ENCODE measurements at places on chromosomes 7 and 10.

GRCh38 chr10:124993736-124994451, 52.0 kb downstream of the ZRANB1 start:
- peak; percentile 34 for DNase-seq

GRCh38 chr10:188546-188945, 53.3 kb downstream of the ZMYND11 start:
- no peak for DNase-seq

DNA sequence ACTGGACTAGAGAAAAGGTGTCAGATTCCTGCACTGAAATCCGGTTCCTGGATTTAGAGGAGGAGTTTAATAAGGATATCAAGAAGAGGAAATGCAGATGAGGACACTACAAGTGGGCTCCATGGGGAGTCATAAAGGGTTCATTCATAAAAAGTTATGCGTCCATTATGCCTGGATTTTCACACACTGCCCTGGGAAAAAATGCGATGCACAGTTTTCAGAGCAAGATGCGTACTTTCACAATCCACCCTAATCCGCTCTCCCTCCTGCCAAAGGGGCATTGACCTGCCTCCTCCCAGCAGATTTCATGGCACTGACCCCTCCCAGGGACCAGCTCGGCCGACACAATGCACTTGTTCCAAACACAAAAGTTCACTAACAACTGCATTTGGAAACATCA, 42.2 kb upstream of the OPALIN start:
- no peak for DNase-seq

DNA sequence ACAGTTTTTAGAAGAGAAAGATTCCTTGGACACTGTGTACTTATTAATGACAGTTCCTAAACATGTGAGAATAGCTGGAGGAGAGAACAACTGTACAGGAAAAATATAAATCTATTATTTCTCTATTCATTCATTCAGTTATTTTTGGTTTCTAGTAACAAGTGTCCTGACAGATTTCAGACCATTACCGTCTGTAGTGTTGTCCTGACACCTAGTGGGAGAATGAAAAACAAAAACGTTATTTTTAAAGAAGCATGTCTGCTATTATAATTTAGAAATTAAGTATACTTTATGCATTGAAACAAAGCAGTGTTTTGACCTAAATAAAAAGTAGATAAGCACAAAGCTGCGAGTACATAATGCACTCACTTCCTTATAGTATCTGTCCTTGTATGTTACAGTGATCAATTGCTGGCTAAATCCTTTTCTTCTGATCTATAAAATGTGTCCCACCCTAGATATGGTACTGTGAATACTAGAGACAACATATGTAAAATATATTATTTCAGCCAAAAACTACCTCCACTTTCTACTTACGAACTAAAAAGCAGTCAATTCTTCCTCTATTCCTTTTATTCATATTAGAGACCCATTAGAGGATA, 575.6 kb downstream of the ARL4A start:
- no peak for DNase-seq

- DNase-seq: no peak
Measured at GRCh38 chr10:47088656-47089354, 177.6 kb downstream of the PTPN20 start.

DNA sequence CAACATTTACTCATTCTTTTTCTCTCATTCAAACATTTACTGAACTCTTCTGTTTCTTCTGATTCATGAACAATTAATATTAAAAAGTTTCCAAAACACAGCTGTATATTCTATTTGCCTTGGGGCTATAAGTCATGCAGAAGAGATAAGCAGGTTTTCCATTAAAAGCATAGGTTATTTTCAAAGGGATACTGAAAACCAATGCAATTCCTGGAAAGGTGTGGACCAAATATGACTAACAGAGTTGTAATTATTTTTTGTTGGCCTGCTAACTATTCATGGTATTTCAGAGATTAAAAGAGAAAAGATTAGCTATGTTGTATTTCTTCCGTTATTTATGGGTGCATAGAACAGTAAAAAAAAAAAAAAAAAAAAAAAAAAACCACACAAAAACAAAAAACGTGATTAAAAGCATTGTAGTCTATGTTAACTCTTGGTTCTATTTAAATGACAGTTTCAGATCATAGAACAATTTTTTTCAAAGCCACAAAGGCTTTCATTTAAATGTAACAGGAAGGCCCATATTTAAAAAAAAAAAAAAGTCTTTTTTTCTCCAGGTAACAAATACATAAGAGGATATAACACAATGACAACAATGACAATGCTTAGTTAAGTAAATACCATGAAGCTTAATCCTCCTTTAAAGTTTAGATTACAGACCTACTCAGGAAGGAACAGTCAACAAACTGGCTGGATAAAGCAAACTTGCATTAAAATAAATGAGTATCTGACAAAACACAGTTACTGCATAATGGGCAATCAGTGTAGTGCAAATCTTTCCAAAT, 1042.9 kb downstream of the GATA3 start:
- no peak for DNase-seq

GRCh38 chr10:4650582-4650981, 175.4 kb upstream of the AKR1E2 start:
- DNase-seq: no peak

DNA sequence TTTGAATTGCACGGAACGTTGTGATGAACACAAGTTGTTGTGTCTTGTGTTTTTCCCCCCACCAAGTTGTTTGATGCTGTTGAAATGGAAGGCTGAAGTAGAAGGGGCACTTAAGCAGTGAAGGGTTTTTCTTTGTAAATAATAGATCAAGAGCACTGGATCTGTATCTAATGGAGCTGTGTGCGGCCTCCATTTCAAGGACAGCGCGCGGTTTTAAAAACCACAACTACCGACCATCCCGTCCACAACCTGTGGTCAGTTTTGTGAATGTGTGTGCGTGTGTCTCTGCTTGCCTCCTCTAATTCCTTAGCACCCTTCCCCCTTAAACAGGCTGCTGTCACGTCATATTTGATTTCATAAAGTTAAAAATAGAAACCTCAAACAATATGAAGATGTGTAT, 165.5 kb downstream of the TCF7L2 start:
- DNase-seq: no peak

DNA sequence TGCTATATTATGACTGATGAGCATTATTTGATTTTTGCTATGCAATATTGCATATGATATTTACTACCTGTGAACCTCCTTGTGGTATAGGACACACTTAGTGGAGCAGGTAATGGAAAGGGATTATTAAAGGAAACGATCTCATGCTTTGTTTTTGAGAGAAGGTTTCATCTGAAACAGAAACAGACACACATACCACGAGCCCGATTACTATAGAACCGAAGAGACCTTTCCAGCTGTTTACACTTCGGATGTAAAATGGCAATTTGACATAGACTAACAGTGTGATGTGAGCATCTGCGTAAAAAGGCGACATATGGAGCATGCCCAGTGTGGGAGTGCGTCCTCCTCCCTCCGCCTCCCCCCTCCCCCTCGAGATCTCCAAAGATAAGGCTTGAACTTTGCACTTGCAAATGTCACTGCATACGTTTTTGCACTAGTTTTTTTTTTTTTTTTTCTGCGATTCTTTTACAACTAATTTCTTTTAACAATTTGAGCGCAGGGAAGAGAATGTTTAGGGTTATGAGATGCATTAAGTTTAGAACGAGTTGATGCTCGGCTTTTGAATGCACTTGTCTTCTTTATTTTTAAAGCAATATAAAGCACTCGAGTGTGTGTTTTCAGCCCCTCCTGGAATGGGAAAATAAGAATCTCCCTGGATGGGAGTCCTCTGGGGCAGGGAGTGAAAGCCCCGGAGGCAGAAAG, 251.0 kb downstream of the NSUN6 start:
- DNase-seq: no peak

DNA sequence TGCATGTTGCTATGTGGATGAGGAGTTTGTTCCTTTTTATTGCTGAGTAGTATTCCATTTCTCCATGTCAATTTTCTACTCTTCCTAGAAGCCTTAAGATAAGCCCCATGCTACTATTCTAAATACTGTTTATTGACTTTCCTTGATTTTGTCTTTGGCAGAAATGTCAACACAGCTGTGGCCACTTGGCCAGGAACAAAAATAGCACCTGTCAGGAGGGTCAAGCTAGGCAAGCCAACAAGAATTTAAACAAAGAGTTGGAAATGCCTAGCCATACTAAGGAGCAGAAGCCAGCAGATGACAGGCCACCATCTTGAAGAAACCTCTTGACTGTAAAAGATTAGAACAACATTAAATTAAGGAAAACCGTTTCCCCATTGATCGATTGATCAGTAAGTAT, 34.7 kb downstream of the JAZF1 start:
- no peak for DNase-seq

- no peak for DNase-seq
Measured at GRCh38 chr7:92737706-92738105, 98.7 kb downstream of the CDK6 start.

DNA sequence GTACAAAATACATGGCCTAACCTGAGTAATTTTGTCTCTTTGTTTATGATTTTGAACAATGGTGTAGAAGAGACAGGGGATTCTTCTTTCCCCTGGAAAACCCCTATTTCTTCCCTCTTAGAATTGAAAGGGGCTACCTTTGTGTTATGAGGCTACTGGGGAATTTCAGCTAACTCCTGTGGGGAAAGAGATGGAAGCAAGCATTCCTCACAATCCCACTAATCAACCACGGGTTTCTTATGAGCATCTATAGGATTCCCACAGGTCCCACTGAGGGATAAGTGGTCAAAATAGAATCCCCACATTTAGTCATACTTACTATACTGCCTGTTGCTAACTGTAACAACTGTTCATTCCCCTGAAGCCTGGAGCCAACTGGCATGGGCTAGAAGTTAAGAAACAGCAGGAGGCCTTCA, 32.2 kb upstream of the ITGB8 start:
- DNase-seq: no peak

DNA sequence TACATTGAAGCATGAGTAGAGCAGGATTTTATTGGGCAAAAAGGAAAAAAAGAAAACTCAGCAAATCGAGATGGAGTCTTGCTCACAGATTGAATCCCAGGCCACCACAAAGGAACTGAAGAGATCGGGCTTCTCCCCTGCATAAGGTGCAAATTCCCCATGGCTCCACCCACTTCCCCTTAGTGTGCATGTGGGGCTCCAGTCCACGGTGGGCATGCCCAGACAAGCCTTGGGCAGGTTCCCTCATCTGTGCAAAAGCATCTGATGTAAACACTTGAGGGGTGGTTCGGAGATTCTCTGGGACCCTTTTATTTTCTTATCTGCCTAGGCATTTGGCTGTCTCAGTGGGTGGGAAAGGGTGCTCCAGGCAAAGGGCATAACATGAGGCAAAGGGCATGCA, 150.7 kb downstream of the CFTR start:
- DNase-seq: no peak

GRCh38 chr10:127964621-127965020, 57.7 kb downstream of the PTPRE start:
- DNase-seq: no peak

GRCh38 chr7:151209588-151209987, 700 bp downstream of the H2BK1 start:
- no peak for DNase-seq

DNA sequence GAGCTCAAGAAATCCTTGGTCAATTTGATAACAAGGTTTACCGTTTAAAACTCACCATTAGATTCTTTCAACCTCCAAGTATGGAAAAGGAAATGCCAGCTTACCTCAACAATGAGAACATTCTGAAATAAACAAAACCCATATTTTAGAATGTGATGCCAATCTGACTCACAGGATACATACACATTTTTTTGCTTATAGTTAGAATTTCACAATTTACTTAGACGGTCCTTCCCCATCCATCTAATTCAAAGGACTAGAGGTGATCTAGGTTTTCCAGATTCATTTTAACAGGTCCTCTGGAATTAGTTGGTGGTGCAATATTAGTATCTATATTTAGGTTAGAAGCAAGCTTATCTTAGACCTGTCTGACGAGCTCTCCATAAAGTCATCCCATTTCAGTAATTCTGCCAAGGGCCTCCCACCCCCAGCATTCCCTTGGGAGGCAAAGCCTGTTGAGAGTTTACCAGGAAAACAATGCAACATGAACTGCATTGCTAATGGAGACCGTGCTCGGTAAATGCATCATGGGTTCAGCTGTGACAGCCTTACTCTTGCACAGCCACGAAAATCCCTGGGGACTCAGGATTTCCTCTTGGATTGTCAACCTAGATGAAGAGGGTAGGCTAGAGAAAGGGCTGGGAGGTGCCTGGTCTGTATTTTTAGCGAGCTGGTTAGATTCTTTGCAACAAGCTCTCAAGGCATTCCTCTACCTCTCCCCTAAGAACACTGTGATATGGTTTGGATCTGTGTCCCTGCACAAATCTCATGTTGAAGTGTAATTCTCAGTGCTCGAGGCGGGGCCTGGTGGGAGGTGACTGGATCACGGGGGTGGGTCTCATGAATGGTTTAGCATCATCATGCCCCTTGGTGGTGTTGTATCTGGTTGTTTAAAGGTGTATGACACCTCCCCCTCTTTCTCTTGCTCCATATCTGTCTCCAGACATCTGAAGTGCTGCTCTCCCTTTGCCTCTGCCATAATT, 93.8 kb downstream of the PRTFDC1 start:
- no peak for DNase-seq

GRCh38 chr10:73892310-73893030, 18.1 kb upstream of the CAMK2G start:
- no peak for DNase-seq

GRCh38 chr7:133857376-133858119, 269.6 kb upstream of the LRGUK start:
- DNase-seq: no peak

DNA sequence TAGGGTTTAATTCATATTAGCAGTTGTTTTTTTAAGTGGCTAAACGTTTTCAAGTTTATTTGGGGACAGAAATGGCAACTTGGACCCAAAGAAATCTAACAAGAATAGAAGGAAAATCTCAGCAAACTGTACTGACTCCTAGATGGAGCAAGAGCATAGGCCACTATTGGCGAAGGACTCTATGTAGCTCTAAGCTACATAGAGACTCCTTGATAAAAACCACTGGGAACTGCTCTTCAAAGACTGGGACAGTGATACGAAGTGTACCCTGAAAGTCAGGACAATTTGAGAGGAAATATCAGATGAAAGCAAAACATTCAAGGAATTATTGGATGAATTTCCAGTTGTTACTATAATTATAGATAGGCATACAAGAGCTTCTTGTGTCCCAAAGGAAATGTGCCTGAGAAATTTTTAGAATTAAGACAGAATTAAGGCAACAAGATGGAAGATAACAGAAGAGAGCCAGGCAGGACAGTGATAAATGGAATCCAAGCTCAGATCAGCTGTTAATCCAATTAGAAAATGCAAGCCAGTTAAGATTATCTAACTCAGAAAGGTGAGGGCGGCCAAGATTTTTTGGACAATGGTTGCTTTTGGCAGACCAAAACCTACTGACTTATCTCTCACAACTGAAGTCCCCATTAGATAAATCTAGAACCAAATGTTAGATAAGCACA, 103.7 kb upstream of the IFRD1 start:
- no peak for DNase-seq

- DNase-seq: no peak
Measured at GRCh38 chr10:126586128-126586527, 84.4 kb downstream of the C10orf90 start.

DNA sequence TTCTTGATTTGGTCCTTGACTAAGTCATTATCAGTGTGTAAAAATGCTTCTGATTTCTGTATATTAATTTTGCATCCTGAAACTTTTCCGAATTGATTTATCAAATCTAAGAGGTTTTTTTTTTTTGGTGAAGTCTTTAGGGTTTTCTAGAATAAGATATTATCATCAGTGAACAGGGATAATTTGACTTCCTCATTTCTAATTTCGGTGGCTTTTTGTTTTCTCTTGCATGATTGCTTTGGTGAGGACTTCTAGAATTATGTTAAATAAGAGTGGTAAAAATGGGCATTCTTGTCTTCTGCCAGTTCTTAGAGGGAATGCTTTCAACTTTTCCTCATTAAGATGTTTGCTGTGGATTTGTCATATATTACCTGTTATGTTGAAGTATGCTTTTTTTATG, 170.5 kb downstream of the CCDC7 start:
- DNase-seq: no peak

- DNase-seq: no peak
Measured at GRCh38 chr10:86596266-86596665, 58.1 kb upstream of the OPN4 start.

Measured in anterior cingulate cortex (tissue), 58 donors.